ENCODE measurements at places on chromosomes 3 and 15. TPM values are rescaled to one million over a fixed set of nuclear protein-coding genes. Genes with fewer than 3 reads are reported as not detected.

DNA sequence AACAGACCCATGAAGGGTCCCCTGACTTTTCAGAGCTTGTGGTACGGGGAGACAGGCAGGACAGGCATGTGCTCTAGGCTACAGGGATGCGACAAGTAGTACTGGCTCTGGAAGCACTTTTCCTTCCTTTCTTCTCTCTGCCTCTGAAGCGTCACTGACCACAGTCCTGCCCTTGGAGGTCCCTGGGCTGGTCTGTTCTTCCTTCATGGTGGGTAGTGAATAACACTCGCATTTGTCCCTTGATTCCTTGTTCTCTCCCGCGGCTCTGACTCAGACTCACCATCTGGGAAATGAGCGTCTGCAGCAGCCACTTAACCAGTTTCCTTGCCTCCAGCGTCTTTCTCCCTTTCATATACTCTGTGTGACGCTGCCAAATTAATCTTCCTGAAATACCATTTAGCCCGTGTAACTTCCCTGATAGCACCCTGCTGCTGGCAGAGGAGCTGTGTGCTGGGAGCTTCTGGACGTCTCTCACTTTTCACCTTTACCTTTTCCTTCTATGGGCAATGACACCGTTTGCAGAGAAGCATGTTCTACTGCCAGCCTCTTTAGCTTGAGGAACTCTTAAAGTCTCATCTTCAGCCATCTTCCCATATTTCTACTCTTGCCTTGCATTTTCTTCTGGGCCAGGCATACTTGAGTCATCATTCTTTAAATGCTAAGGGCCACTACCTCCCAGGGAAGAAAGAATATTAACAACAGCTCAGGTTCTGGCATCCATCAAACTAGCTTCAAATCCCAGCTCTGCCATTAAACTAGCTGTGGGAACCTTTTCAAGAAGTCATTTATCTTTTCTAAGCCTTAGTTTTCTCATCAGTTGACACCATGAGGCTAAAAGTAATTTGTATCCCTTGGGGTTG lies 33.6 kb downstream of the TMEM45A start:
- no peak for DNase-seq

DNA sequence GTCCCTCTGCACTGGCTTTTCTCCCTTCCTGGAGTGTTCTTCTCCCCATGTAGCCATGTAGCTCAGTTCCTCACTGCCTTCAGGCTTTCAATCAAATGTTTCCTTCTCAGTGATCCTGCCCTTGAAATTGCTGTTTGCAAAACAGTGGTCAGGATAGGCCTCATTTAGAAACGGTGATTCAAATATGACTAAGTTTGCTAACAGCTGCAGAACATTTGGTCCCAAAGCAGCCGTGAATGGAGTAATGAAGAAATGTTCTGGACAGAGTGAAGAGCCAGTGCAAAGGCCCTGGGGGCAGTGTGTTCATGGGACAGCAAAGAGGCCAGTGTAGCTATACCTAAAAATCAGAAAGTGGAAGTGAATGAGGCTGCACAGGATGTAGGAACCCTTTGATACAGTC lies 223.4 kb downstream of the FEZF2 start:
- no peak for DNase-seq

EPM2AIP1 gene
- total RNA-seq, result 28.7 TPM

DNA sequence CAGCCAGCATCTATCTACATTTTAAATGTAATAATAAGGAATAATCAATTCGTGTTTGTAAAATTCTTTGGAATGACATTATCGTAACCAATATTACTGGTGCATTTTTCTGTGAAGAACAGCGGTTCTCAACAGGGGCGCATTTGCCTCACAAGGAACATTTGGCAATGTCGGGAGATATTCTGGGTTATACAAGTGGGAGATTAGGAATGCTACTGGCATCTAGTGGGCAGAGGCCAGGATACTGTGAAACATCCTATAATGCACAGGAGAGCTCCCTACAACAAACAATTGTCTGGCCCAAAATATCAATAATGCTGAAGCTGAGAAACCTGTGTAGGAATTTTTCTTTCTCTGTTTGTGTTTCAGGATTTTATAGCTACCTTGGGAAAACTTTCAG lies 25.0 kb downstream of the ACP3 start:
- DNase-seq, result no peak

- peak; percentile 50 for DNase-seq
Measured at GRCh38 chr15:58331913-58332675, 99.7 kb upstream of the LIPC start.

SKOR1 gene
- total RNA-seq, result 1.6 TPM

CPB1 gene
- not detected for total RNA-seq

- no peak for DNase-seq
Measured at GRCh38 chr15:88326924-88327323, 70.4 kb upstream of the NTRK3 start.

- no peak for DNase-seq
Measured at GRCh38 chr15:29008846-29009245, 123.1 kb downstream of the APBA2 start.

GRCh38 chr15:33581032-33581431 lies 270.3 kb downstream of the RYR3 start:
- DNase-seq, result no peak

GRCh38 chr15:95446854-95447253 lies 883.6 kb upstream of the NR2F2 start:
- peak; percentile 5 for DNase-seq

SAMMSON gene
- total RNA-seq, result not detected

ACVR2B gene
- total RNA-seq, result 11.0 TPM

DNA sequence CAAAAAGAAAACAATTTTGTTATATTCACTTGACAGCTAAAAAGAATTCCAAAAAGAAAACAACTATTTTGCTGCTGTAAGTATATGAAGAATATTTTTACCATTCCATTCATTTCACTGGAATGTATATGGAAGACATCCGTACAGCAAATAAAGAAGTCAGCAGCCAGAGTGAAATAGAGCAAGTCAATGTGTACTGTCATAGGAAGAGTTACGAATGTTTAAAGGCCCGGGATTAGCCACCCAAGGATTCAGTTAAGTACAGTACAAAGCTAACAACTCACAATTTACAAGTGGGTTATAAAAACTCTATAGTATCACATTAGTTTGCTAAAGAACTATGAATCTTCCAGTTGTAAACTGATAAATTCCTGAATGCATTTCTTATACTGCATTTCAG lies 14.4 kb upstream of the XXYLT1 start:
- DNase-seq, result no peak

DNA sequence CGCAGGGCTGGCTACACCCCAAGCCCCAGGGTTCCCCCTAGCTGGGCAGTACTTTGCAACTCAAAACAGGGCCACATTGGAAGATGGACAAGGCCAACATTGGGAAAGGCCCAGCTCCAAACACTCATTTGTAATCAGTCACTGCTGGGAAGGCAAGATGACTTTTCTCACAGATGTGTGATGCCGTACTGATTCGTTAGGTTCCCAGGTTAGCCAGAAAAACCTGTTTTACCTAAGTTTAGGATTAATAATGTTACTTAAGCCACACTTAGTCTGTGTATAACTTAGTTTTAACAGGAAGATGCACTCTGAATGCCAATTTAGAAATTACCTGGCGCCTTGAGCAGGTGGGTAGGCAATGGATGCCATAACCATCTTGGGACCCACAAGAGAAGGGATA lies 71.0 kb downstream of the ITGB5 start:
- DNase-seq, result no peak

- no peak for DNase-seq
Measured at GRCh38 chr15:42153874-42154211, 2.6 kb downstream of the PLA2G4F start.

DNA sequence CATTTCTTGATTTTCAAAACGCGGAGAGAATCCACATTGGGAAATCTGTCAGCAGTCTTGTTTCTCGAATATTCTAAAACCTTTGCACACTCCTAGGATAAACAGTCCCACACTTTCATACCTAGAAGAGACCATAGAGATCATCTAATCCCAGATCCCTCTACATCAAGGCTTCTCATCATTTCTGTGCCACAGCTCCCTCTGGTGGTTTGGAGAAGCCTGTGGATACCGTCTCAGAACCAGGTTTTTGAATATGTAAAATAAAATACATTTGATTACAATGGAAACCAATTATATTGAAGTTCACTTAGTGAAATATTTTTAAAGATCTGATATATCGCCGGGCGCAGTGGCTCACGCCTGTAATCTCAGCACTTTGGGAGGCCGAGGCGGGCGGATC lies 211.9 kb upstream of the GOLGA6L4 start:
- no peak for DNase-seq

DNA sequence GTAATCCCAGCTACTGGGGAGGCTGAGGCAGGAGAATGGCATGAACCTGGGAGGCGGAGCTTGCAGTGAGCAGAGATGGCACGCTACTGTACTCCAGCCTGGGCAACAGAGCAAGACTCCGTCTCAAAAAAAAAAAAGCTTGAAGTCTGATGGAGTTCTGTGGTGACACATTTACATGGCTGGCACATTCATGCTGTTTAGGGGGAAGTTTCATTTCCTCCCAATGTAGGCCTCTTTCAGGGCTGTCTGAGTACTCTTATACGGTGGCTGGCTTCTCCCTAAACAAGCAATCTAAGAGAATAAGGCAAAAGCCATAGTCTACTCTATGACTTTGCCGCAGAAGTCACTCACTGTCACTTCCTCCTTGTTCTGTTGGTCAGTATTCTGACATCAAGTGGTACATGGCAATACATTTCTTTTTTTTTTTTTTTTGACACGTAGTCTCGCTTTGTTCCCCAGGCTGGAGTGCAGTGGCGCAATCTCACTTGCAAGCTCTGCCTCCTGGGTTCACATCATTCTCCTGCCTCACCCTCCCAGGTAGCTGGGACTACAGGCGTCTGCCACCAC lies 41.2 kb downstream of the OIP5 start:
- no peak for DNase-seq

P2RY1 gene
- 0.23 TPM for total RNA-seq

TGM4 gene
- not detected for total RNA-seq

OR5K2 gene
- not detected for total RNA-seq

ILDR1 gene
- total RNA-seq, result not detected

GRCh38 chr15:74997141-74997540 lies 1.8 kb downstream of the SCAMP5 start:
- DNase-seq, result no peak

GRCh38 chr3:138888560-138888959 lies 53.8 kb upstream of the PIK3CB start:
- no peak for DNase-seq

TTLL3 gene
- 94.9 TPM for total RNA-seq

NUP210 gene
- 123 TPM for total RNA-seq

DNA sequence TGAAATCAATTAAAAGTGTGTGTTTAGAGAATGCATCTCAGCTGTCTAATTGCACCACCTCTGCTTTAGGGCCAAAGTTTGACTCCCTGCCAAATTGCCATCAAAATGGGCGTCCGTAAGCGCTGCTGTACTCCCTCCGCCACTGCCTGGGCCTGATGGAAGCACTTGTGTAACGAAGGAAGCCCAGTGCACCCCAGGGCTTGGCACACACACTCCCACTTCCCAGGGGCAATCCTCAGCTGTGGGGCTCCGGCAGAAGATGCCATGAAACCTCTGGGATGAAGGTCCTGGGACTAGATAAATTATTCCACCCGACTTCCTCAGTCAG lies 137.8 kb downstream of the RORA start:
- no peak for DNase-seq

- DNase-seq, result no peak
Measured at GRCh38 chr3:124260206-124260915, 268.4 kb upstream of the ROPN1 start.

DNA sequence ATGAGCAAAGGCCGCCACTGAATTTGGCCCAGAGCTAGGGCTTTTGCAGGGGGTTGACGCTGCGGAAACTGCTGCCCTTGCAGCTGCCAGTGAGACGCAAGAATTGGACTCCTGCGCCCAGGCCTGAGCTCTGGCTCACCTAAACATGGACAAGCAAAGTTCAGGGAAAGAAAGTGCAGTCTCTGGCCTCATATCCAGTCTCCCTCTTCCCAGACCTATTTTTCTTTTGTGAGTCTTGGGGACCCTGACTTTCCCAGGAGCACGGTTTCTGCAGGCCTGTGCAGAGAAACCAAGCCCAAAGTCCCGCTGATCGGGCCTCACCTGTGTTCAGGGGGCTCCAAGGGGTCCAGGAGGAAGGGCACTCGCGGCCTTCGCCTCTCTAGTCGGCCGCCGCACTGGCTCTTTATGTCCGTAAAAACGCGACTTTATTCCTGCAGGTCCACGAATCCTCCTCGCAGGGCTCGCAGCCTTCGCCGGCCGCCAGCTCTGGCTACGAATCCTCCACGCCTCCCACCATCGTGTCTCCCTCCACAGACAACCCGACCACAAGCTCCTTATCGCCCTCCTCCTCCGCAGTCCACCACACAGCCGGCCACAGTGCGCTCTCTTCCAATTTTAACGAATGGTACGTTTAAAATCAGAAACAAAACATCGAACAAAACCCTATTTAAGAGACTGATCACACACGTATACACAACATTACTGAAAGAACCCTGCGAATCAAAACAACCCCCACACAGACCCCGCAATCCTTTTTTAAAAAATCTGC lies 3.9 kb downstream of the ZIC1 start:
- no peak for DNase-seq

- no peak for DNase-seq
Measured at GRCh38 chr3:122358703-122359032, 24.4 kb downstream of the MIX23 start.

DNA sequence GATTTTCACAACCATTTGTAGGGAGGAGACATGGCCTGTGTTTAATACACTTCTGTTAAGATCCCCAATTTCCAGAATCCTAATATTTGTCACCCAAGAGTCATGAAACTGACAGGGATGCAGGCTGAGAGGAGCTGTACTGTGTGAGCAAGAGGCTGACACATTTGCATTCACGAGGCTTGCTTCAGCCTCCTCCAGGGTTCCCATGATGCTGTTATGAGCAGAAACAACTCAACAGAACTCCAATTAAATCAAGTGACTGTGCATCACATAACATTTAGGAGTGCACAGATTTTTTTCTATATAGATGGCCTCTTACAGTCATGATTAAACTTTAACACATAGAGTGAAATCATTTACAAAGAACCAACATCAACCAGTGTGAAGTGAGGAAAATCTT lies 292.3 kb upstream of the STT3B start:
- DNase-seq, result no peak

DNA sequence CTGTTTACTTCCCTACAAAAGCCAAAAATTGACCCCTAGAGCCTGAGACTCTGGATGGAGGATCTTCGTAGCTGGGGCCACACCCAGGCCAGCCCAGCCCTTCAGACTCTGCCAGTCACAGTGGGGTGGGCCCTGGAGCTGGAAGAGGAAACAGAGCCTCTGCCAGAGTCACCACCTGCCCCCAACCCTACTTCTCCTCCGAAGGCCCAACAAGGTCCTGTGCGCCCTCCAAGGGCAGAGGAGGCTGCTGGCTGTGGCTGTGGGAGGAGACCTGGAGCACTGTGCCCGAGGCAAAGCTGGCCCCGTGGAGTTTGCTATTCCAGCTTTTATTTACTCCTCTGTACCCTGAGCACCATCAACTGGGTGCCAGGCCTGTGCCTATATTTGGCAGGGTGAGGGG lies 19.0 kb downstream of the CISH start:
- no peak for DNase-seq

GRCh38 chr15:43229977-43230376 lies 9.2 kb upstream of the EPB42 start:
- DNase-seq, result no peak

- DNase-seq, result no peak
Measured at GRCh38 chr3:117017135-117017894, 307.7 kb downstream of the TUSC7 start.
